Vagina (tissue), 2 donors: ENCODE measurements at places on chromosomes 1 and 21. TPM values are rescaled to one million over a fixed set of nuclear protein-coding genes. Genes with fewer than 3 reads are reported as not detected.

GRCh38 chr1:8560035-8560434 lies 242.1 kb downstream of the SLC45A1 start:
- no peak for DNase-seq

GRCh38 chr21:43767984-43768867 lies 7.9 kb downstream of the CSTB start:
- no peak for DNase-seq

The TMEM269 gene
- not detected for total RNA-seq

The KLF17 gene
- total RNA-seq: 0.25 TPM

The MSTO1 gene
- 38.1 TPM for total RNA-seq
